ENCODE measurements at places on chromosomes 7 and 10.

DNA sequence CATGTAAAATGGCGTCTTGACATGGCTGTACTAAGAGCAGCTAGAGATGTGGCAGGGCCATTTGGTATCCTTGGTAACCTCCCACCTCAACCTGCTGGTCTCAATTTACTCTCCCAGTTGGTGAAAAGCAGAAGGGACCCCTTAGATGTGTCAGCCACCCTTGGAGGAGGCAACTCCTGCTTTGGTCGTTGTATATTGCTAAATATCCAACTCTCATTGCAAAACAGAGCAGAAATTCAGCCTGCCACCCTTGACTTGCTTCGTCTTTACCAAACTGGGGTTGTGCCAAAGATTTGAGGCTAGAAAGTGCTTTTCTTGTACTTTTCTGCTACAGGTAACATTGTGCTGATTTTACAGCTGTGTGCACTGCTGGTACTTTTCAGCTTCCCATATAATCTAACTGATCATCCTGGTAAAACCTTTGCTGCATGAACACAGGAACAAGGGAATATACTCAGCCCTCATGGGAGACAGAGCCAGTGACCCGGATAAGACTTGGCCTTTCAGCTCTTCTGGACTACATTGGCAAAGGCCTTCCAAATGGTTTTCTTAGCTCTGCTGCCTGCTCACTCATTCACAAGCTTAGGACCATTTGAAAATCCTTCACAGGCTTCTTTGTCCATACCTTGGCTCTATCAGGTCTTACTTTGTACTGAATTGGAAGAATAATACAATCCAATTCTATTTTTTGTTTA lies 2.2 kb upstream of the VSTM4 start:
- no peak for DNase-seq

GRCh38 chr7:141102436-141102835 lies 28.6 kb downstream of the TMEM178B start:
- DNase-seq: no peak

DNA sequence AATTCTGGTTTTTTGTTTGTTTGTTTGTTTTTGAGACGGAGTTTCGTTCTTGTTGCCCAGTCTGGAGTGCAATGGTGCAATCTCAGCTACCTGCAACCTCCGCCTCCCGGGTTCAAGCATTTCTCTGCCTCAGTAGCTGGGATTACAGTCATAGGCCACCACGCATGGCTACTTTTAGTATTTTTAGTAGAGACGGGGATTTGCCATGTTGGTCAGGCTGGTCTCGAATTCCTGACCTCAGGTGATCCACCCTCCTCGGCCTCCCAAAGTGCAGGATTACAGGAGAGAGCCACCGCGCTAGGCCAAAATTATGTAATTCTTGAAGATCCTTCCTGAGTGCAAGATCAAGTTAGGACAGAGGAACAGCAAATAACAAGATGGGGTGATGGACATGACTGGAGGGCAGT lies 719 bp downstream of the ZNF33B start:
- DNase-seq: no peak

- no peak for DNase-seq
These were observed 18.1 kb upstream of the CAMK2G start for GRCh38 chr10:73892310-73893030.

- no peak for DNase-seq
These were observed 102.4 kb downstream of the KAT6B start for GRCh38 chr10:74928742-74929191.

GRCh38 chr7:1567049-1567771 lies 2.6 kb downstream of the PSMG3 start:
- no peak for DNase-seq

DNA sequence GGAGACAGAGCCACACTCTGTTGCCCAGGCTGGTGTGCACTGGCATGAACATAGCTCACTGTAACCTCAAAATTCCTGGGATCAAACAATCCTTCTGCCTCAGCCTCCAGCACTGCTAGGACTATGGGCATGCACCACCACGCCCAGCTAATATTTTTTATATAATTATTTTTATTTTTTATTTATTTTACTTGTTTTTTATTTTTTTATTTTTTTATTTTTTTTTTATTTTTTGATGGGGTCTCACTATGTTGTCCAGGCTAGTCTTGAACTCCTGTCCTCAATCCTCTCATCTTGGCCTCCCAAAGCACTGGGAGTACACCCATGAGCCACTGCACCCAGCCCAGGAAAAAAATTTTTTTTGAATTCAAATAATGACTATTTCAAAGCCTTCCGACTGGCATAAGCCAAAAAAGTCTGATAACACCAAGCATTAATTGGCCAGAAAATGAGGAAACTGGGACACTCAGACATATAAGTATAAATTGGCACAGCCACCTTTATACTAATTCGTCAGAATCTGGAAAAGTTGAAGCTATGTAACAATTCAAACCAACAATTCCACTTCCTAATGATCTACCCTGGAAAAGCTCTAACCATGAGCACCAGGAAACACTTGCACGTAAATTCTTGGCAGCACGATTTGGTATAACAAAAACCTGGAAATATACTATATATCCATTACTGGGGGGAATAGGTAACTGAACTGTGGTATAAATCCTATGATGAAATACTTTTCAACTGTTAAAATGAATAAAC lies 6.3 kb downstream of the ZC3HAV1 start:
- no peak for DNase-seq

Data from CD4-positive, alpha-beta T cell treated with Interleukin-4 for 1 hour (primary cell).